ENCODE measurements at places on chromosomes 3 and 15. TPM values are rescaled to one million over a fixed set of nuclear protein-coding genes. Genes with fewer than 3 reads are reported as not detected.

The C3orf20 gene
- total RNA-seq = not detected

The CRYBG3 gene
- total RNA-seq = 9.2 TPM

The IMPG2 gene
- total RNA-seq = not detected

DNA sequence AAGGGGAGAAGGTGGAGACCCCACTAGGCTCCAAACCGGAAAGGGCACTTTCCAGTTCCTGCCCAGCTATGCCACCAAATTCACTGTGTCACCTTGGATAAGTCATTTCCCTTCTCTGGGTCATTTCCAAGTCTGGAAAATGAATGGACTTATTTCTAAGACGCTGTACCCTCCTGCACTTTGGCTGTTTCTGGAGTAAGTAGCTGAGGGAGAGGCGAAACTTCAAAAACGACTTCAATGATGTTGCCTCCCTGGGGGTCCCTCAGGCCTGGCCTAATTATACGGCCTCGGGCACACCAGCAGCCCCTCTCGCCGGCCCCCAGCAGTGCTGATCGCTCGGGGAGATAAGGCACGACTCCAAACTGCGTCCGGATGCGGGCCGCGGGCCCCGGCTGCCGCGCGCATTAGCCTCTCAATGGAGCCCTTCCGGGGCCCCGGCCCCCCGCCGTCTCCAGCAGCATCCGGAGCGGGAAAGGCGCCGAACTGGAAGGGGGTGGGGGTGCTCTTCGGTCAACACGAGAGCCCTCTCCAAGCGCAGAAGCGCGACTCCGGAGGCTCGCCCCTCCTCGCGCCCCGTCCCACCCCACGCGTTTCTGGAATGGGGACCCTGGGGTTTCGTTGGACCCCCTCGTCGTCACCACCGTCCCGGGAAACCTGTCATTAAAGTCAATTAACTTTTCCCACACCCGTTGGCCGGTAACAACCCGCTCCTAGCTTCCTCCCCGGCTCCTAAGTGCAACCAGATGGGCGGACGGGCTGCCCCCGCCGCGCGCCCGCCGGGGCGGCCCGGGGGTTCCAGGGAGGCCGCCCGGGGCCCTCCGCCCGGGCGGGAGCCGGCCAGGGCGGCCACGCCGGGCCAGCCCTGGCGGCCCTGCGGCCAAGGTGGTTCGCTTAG is 4.8 kb downstream of the HES1 start:
- DNase-seq = peak; percentile 66

DNA sequence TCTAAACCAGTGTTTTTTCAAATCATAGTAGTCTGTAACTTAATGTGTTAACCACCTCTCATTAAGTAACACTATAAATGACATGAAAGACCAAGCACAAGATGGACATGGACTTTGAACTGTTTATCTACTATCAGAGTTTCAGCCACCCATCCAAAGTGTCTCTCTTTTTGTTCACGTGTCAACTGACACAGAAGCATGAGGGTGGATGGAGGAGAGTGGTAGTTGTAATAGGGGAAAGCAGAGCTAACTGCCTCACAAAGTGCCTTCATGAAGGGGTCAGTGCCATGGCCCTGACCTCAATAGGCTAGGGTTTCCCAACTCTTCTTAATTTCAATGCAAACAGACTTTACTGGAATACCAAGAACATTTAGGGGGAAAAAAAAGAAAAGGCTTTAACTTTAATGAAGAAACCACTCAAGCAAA is 32.1 kb upstream of the TRPM7 start:
- no peak for DNase-seq

All from A172 (cell line).